ENCODE measurements at places on chromosomes 11 and 22. TPM values are rescaled to one million over a fixed set of nuclear protein-coding genes. Genes with fewer than 3 reads are reported as not detected.
A peak's percentile ranks its signal among the peaks of the same experiment; 100 is the strongest.

GAB4 gene
- total RNA-seq = not detected

GRCh38 chr11:111735262-111736116 is 30.7 kb downstream of the PPP2R1B start:
- DNase-seq = peak; percentile 99

DNA sequence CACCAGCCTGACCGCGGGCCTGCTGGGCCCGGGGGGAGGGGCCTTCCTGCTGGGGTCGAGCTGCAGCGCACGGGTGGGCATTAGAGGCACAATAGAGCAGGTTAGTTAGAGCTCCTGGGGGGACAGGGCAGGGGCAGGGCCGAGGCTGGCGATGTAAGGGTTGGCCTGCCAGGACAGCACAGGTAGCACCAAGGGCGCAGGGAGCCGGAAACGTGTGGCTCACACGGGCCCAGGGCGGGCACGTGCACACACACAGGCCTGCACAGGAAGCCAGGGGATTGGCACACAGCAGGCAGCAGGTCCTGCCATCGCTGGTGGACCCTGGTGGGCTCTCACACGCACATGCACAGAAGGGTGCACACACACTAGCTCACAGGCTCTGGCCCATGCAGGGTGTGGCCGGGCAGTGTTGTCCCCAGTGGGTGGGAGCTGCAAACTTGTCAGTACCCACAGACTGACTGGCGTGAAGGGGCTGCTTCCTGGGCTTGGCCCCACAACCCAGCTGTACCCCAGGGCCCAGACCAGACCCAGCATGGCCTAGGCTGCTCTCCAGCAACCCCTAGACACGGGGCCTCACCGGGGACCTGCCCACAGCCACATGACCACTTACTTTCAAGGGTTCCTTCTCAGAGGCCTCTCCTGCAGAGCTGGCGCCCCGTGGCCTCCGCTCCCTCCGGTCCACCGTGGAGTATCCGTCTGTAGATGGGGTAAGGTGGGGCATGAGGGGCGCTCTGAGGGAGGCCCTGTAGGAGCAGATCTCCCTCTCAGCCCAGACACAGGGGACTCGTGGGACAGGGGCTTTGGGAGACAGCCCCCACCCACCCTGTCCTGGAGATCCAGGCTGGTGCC is 29.9 kb upstream of the TXNRD2 start:
- DNase-seq = no peak

DNA sequence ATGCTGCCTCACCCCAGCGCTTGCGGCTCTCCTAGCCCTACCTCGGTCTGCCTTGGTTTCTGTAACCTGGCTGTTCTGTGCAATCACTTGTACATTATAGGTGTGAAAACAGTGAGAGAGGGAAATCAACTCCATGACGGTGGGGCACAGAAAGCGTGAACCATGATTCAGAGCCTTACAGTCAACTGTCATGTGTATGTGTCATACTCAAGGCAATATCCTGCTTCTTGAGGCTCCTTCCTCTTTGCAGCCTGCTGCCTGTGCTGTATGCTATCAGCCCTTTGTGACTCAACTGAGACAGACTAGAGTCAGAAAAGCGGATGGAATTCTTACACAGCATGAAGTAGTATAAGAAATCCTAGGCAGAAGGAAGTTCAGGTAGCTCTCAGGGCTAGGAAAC is 2.1 kb downstream of the NRIP3 start:
- DNase-seq = peak; percentile 71

DNA sequence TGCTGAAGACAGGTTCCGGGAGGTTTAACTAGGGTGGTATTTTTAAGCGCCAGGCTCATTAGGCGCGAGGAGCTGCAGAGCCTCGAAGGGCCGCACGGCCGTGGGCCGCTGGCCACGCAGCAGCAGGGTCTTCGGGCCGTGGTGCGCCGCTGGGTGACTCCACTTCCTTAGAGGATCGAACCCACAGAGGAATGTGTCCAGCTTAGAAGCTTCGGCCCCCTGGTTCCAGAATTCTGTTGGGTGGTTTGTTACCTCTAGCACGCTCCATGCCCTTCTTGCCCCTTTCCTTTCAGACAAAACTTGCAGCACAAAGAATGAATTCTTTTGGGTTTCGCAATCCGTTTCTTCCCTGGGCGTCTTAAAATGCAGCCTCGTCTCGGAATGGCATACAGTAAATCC is 773 bp upstream of the PATL1 start:
- peak; percentile 79 for DNase-seq

GRCh38 chr11:46286789-46287188 is 9.3 kb downstream of the CREB3L1 start:
- no peak for DNase-seq

APOL2 gene
- 45.2 TPM for total RNA-seq

DNA sequence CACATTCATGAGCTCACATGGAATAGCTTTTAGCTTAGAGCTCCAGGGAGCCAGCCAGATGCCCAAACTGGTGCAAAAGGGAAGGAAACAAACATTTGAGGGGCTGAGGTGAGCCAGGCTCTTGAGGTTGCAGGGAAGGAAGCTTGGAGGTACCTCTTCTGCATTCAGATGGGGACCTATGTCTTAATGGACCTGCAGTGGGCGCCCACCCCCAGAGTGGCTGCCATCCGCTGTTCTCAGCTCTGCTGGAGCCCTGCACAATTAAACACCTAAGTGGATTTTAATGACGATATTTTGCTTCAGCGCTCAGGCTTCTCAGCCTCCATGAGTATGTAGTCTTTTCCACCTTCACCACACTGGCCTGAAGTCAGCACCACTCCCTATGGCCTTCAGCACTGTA is 100.8 kb downstream of the LDLRAD3 start:
- no peak for DNase-seq

DNA sequence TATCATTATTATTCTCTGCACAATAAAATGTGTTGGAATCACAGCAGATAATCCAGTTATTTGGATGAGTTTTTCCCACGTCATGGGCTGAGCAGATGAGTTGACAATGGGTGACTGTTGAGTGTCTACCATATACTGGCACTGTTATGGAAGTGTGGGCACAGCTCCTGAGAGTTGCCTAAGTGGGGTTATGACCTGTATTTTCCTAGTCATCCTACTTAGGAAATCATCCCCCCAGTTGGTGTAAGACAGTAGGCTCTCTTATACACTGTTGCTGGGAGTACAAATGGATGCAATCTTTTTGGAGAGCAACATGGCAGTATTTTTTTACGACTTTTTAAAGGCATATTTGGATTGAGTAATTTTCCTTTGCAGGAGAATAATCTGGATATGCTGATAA is 66.4 kb downstream of the TRAF6 start:
- no peak for DNase-seq

- no peak for DNase-seq
These were observed 216.2 kb downstream of the DSCAML1 start for GRCh38 chr11:117580866-117581265.

SLC25A18 gene
- not detected for total RNA-seq

GRCh38 chr11:27296497-27296896 is 66.5 kb downstream of the CCDC34 start:
- DNase-seq = peak; percentile 82

DNA sequence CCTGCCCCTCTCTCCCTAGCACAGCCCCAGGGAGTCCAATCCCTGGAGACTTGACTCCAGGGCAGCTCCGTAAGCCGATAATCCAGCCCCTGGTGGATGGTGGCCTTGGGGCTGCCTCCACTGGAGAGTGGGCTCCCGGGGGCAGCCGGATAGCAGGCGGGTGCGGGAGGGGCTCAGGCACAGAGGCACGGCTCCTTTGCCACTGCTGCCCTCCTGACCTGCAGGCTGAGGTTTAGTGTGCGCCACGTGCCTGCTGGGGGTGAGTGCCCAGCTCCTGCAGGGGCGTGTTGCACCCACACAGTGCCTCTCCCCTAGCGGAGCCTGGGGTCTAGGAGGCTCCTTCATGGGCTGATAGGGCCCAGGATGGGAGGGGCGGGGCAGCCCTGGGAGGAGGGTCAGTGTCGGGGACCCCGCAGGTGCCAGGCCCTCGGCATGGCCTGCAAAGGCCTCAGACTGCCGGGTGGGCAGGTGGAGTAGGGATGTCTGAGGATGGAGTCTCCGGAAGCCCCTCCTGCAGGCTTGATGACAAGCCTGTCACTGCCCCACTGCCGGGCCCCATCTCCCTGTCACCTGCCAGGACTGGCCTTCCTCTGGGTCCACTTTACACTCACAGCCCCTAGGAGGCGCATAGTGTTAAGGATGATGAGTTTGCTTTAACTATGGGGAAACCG is 5.6 kb downstream of the DUSP8 start:
- no peak for DNase-seq

GRCh38 chr11:8258784-8259183 is 4.9 kb downstream of the LMO1 start:
- peak; percentile 33 for DNase-seq

GRCh38 chr11:80317612-80318011 is 876.8 kb upstream of the TENM4 start:
- DNase-seq = no peak

DNA sequence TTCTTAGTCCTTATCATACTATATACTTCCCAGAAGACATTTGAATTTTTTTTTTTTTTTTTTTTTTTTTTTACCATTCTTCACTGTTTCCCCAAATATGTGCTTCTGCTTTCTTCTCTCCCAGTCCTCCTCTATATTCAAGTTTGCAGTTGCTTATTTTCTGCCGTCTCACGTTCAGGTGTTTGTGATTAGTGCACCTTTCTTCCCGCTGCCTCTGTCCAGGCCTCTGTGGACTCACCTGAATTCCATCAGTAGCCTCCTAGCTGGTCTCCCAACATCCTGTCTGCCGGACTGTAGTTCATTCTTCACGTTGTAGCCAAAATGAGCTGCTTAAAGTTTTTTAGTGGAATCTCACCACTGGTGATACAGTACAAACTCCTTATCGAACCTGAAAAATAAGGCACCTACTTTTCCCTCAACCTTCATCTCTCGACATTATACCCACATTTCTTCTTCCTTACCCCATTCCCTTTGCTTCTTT is 795 bp upstream of the MSANTD4 start:
- no peak for DNase-seq

DNA sequence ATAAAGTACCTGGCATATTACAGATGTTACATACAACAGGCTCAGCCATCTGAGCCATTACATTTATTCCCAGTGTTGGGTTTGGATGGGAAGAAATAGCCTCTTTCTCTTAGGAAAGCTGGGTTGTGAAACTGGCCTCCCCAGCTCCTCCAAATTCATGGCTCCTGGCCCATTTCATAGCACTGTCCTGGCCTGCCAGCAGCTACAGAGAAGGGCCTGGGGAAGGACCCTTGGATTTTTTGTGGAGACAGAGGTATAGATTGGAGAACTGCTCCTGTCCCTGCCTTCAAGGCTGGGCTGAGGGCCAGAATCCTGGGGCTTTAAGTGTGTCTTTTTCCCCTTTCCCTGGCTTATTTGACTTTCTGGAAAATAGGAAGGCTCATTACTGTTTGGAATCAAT is 18.0 kb downstream of the PKNOX2 start:
- peak; percentile 34 for DNase-seq

GRCh38 chr22:37485395-37486223 is 575 bp downstream of the MFNG start:
- no peak for DNase-seq

- peak; percentile 77 for DNase-seq
These were observed 12.1 kb downstream of the OR10D3 start for GRCh38 chr11:124195189-124195734.

TXNRD2 gene
- 16.4 TPM for total RNA-seq

GRCh38 chr11:86416494-86416893 is 41.8 kb downstream of the CCDC81 start:
- no peak for DNase-seq

F2 gene
- not detected for total RNA-seq

MUC2 gene
- not detected for total RNA-seq

SLC22A9 gene
- not detected for total RNA-seq

DNA sequence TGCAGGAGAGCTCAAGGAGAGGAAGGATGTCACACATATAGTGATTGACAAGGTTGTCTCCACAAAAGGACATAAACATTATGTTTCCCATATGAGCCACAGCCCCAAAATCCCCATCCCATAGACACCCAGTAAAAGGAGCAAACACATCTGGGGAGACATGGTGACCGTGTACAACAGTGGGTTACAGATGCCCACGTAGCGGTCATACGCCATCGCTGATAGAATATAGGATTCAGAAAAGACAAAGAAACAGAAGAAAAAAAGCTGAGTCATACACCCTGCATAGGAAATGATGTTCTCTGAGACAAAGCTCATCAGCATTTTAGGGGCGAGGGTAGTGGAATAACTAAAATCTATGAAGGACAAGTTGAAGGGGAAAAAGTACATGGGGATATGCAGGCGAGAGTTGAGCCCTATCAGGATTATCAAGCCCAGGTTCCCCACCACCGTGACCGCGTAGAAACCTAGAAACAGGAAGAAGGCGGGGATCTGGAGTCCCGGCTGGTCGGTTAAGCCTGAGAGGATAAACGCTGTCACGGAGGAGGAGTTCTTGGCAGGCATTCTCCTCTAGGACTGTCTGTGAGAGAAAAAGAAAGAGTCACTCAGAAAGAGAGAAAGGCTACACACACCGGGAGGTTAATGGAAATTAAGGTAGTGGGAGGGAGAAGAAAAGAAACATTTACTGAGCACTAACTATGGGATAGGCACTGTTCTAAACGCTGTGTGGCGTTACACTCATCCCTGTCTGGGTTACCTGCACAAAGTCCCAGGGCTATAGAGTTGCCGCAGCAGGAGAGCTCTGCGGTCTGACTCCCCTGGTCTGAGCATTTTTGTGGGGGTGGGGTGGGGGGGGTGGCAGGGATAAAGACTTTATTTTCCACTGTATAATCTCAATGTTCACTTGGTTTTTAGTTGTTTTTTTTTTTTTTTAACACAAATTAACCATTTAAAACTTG is 36.1 kb upstream of the OR8B8 start:
- peak; percentile 39 for DNase-seq
